Suppressor macrophage treated with lipopolysaccharide for 4 hours (primary cell): ENCODE measurements at places on chromosomes 3 and 15.

DNA sequence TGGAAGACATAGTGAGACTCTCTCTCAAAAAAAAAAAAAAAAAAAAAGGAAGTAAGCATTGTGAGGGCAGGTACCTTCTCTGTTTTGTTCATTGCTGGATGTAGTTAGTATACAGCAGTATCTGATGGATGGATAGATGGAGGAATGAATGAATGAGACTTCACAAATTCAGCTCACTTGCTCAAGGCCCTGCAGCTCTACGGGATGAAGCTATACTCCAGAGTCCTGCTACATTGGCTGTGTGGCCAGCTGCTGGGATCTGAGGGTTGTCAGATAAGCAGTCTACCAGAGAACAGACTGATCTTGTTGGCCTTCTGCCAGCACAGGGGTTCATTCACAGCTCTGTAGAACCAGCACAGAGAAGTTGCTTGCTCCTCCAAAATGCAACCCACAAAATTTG is 35.0 kb downstream of the MLH1 start:
- no peak for DNase-seq

DNA sequence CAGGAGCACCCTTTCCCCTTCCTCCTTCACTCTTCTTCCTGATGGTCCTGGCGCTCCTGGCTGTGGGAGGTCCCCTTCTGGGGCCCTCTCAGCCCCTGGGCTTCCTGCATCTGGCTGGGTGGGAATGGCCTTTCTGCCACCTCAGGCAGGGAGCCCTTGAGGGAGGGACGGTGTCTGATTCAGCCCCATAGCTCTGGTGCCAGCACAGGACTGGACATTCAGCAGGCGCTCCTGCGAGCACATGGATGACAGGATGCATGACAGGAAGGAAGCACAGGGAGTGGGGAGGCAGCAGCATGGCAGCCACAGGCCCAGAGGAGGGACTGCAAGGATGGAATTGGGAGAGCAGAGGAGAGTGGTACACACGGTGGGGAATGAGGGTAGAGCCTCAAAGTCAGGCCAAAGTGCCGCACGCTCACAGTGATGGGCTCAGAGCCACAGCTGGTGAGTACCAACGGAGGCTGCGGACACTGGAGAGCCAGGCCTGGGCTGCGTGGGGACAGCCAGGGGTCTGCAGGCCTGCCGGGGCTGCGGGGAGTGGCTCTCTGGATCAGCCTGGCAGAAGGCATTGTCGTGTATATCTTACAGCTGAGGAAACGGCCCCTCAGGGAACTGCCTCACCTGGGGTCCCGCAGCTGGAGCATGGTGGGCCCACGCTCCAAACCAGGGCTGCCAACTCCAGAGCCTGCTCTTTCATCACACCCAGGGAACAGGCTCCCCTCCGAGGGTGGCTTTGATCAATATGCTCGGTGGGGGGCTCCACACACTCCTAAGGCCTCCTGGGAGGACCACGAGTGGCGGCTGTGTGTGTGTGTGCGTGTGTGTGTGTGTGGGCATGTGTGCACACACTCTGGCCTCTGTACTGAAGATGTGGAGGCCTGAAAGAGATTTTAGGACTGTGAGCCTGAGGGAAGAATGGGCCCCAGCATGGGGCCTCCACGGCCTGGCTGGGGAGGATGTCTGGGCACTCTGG is 51.4 kb upstream of the CTSH start:
- DNase-seq, result no peak

DNA sequence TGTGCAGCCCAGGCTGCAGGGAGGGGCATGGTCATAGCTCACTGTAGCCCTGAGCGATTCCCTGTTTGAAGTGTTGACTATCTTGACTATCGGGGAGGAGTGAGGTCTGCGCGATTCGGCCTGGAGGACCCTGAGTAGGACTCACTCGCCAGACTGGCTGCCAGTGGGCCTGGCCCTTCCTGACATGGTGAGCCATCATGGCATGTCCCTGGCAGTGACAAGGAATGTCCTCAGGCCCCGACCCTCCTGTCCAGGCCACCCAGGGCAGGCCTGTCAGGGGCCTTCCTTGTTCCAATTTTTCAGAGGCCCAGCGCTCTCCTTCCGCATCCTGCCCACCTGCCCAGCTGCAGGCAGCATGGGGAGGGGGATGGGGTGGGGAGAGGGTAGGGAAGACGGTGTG is 5.2 kb upstream of the OCA2 start:
- no peak for DNase-seq

- DNase-seq, result no peak
Measured at GRCh38 chr3:188205992-188206416, 52.0 kb downstream of the LPP start.

GRCh38 chr15:57033715-57034439 is 115.4 kb downstream of the TCF12 start:
- no peak for DNase-seq

DNA sequence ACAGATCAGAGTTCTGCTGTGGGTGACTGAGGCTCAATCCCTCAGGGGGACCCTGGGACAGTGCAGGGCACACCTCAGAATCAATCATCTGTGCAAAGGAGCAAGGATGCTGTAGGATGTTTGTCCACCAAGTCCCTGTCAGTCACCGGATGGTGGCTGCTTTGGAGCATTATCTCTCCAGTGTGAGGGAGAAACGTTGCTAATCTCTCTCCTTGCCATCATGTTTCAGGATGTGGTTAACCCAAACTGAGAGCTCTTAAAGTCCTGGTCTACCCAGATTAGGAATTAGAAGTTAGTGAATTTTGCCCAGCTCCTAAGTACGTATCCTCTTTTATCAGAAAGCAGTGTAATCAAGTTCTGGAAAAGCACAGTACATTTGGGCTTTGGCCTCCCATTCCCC is 26.2 kb upstream of the LRRC3B start:
- DNase-seq, result no peak

GRCh38 chr15:48250640-48251076 is 44.6 kb downstream of the SLC12A1 start:
- peak; percentile 45 for DNase-seq

GRCh38 chr3:121601212-121601812 is 8.1 kb downstream of the FBXO40 start:
- DNase-seq, result no peak

- no peak for DNase-seq
Measured at GRCh38 chr15:56989411-56989924, 71.0 kb downstream of the TCF12 start.

- DNase-seq, result peak; percentile 36
Measured at GRCh38 chr3:106176734-106177133, 307.9 kb upstream of the CBLB start.

DNA sequence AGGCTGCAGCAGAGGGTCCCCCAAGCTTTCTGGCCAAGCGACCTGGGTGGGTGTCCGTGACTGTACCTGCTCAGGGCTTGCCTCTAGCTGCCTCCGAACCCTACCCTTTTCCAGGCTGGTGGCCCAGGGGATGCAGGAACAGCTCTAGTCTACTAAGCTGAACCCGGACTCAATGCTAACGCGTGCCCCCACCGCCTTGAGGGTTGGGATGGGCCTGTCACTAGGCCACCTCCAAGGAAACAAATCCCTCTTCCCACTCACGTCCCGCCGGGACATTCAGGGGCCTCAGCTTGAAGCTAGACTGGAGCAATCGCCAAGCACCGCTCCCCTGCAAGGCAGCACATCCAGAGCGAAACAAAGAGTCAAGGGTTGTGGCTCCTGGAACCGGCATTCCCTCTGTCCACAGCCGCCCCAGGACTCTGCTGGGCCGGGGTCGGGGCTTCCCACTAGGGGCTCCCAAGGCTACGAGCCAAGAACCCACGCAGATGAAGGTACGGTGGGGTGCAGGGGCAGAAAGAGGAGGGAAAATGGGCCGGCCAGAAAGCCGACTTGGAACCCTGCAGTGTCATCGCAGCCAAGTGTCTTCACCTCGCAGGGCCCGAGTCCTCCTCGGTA is 2.9 kb downstream of the FBXL22 start:
- no peak for DNase-seq

GRCh38 chr3:101976473-101976872 is 127.2 kb downstream of the NFKBIZ start:
- no peak for DNase-seq

DNA sequence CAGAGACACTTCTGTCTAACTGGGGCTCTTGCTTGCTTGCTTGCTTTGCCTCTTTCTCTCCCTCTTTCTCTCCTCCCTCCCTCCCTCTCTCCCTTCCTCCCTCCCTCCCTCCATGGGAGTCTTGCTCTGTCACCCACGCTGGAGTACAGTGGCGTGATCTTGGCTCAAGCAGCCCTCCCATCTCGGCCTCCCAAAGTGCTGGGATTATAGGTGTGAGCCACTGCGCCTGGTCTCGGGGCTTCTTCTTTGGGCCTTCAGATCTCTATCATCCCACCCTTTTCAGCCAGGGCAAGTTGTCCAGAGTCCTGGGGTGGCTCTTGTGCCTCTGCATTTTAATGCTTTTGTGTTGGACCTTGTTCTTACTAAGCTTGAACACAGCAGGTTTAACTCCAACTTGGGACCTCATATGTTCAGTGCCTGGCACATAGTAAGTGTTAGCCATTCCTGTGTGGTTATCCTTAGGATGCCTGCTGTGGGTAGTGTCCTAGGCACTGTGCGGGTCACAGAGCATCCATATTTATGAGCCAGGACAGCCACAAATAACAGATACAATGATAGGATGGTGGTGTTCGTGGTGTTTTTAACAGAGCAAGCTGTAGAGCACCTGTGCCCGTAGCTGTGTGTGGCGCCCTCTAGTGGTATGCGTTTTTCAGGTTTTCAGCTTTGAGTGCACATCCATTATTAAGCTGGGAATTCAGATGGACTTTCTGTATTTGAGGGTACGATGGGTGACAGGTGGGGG is 75.1 kb downstream of the CCK start:
- DNase-seq, result peak; percentile 61

DNA sequence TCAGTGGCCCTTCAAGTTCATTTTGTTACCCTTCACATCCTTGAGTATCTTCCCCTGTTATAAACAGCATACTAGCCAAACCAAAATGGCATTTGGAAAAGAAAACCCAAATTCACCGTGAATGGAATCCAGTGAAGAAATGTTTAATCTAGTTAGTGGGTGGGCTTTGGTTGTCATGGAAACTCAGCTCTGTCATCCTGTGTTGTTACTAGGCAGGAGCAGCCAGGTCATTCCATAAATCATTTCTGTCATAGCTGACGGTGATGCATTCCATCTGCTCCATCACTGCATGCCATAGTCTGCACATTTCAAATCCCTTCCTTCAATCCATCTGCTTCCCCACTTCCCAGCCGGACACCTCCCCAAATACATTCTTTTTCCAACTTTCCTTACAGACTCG is 140.4 kb upstream of the CGNL1 start:
- DNase-seq, result no peak

DNA sequence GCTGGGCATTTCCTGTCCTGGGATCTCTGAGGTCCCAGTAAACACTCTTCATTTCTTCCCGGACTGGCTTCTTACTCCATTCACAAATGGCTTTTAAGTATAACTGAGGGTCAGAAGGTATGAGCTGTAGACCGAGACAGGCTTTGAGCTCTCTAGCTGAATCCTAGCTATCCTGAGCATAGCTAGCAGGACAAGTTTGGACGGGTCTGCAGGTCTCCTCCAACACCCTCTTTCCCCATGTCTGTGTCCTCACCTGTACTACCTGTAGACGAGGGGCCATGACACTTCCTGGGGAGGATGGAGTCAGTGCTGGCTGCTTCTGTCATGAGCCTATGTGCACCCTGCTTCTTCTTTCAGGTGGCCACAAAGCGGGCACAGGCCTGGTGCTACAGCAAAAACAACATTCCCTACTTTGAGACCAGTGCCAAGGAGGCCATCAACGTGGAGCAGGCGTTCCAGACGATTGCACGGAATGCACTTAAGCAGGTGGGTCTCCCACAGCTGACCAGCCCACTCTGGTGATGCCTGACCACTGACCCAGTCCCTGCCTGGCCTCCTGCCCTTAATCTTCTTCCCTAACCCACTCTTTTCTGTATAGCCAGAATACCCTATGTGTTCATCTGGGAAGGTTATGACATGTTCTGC is 72.1 kb upstream of the ACAD9 start:
- DNase-seq, result no peak

DNA sequence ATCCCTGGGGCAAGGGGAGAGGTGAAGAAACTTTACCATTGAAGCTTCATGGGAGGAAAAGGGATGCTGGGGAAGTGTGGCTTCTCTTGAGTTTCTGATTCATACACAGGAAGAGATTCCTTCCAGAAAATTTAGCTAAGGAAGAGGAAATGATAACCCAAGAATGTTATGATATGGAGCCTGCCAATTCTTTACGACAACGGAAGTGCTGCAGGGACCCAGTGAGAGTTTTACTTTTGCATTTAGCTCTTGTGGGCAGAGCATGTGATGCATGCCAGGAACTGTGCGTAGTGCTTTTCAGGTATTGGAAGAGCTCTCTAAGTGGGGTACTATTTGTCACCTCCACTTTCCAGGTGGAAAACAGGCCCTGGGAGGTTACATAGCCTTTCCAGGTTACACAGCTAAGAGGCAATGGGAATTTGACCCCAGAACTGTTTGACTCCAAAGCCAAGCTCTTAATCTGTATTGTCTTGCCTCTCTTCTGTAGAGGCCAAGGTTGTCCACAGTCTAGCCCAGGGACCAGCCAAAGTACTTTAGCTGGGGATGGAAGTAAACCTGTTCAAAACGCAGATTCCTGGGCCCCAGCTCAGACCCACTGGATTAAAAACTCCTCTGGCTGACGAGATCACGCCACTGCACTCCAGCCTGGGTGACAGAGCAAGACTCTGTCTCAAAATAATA is 23.0 kb downstream of the CMTM7 start:
- DNase-seq, result peak; percentile 85

- peak; percentile 21 for DNase-seq
Measured at GRCh38 chr3:99544786-99545281, 93.6 kb upstream of the COL8A1 start.

DNA sequence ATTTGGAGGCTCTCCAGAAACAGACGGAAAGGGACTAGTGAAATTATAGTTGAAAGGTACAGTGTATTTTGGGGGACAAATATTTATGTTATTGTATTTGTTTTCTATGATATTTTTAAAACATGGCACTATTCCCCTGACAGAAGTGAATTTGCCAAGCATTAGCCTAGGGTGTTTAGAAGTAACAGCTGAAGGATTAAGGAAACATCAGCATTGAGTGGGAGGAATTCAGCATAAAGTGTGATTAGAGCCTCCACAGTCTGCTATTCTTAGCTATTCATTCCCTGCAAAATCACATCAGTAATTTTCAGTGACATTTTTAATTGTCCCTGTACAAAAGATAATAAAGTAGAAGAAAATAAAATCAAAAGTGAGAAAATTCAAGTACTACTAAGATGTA is 231.4 kb downstream of the ROBO2 start:
- no peak for DNase-seq

DNA sequence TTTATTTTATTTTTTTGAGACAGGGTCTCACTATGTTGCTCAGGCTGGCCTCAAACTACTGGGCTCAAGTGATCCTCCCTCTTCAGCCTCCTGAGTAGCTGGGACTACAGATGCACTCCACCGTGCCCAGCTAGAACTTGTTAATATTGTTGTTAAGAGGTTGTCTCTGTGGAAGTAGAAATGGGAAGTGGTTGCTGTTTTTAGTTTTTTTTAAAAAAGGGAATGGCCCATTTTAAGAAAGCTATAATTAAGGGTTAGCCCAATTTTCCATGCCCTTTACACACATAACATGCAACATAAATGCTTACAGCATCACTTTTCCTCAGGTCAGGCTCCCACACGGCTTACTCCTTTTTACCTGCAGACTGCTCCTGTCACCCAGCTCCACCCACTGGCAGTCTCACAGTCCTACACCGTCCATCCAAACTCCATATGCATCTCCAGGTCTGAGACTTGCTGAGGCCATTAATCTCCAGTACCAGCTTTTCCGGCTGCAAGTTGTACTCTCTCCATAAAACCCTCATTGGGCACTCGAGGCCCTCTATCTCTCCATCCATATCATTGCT is 19.8 kb downstream of the MORC1 start:
- peak; percentile 19 for DNase-seq
